Immature natural killer cell (primary cell): ENCODE measurements at places on chromosomes 3 and 15. TPM values are rescaled to one million over a fixed set of nuclear protein-coding genes. Genes with fewer than 3 reads are reported as not detected.

The ERICH6 gene
- polyA plus RNA-seq, result not detected

The IGF1R gene
- 4.7 TPM for polyA plus RNA-seq

DNA sequence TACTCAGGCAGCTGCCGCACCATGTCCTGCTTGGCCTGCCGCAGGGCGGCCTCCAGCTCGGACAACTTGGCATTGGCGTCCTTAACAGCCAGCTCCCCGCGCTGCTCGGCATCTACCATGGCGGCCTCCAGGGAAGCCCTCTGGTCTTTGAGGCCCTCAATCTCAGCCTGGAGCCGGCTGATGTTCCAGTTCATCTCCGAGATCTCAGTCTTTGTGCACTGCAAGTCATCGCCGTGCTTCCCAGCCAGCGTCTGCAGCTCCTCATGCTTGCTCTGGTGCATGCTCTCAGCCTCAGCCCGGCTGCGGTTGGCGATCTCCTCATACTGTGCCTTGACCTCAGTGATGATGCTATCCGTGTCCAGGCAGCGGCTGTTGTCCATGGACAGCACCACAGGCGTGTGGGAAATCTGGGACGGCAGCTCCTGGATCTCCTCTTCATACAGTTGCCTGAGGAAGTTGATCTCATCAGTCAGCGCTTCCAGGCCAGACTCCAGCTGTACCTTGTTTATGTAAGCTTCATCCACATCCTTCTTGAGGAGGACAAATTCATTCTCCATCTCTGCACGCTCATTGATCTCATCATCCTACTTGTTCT, 15.5 kb upstream of the PSTPIP1 start:
- no peak for DNase-seq

GRCh38 chr3:43024181-43024885, 45.2 kb downstream of the GASK1A start:
- DNase-seq, result peak; percentile 77

The SI gene
- polyA plus RNA-seq, result not detected

DNA sequence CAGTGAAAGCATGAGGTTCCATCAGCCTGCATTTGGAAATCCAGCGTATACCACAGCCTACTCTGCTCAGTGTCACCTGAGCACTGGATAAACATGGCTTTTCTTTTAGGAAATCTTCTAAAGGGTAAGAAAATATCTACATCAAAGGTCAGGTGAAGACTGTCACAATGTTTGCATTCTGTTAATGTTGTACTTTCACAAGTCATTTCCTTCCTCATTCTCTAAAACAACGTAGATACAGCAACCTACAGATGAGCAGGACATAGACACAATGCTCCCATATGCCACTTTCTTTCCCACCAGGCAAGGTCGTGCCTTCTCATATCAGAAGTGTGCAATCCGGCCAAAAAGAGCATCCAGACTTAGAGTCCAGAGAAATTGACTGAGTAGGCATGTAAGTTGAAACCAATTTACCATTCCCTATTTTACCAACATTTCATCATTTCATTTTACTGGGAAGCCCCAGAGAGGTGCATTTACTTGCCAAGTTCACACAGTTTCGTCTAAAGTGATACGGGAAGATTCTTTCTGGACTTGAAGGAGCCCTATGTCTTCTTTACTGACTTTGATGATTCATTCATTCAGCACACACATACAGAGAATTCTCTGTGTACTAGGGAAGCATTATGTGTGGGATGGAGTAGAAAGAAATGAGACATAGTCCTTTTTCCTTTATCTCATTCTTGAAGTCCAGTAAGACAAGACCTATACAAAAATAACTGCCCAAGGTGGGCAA, 30.6 kb upstream of the LPP start:
- DNase-seq, result no peak

DNA sequence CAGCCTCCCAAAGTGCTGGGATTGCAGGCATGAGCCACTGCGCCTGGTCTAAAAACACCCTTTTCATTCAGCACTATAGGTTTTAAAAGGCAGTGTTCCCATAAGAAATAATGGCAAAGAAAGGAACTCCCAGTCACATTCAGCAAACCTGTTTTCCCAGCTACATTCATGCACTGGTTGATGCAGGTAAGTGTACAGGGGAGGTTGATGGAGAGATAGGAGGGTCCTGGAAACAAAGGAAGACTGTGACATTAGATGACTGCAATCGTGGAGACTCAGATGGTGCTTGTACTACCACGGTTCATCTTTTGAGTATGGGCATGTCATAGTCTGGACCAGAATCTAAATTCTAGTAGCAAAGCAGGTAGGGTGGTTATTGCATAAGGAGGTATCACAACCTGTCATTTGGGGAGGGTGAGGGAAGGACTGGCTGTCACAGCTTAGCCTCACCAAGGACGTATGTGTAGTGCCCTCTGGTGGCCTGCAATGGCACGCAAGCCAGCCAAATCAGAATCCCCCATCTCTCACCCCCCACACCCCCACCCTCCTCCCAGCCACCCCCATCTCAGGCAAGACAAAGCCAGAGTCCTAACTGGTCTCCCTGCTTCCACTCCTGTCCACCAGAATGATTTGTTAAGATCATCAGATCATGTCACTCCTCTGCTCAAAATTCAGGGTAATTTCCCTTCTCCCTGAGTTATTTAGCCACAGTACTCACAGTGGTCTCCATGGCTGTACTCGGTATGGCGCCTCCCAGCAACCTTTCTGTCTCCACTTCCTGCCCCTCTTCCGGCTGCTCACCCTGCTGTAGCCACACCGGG, 28.8 kb upstream of the UBL7 start:
- DNase-seq, result peak; percentile 65

The ZNF860 gene
- polyA plus RNA-seq, result not detected

The PEAK1 gene
- polyA plus RNA-seq, result 2.5 TPM

DNA sequence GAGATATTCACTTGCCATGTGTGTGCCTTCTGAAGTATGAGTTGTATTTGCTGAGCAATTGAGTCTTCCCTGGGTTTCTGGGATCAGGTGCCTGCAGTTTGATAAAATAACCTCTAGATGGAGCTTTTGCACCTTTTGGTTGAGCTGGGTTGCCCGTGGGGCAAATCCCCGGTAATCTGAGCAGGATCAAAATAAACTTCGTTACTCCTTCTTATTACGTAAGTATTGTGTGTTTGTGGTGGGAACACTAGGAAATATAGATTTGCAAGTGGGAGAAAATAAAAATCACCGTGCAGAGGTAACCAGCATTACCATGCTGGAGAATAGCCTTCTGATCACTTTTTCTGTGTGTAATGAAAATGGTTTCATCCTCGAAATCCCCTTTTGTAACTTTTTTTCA, 277.4 kb upstream of the NR2E3 start:
- no peak for DNase-seq

DNA sequence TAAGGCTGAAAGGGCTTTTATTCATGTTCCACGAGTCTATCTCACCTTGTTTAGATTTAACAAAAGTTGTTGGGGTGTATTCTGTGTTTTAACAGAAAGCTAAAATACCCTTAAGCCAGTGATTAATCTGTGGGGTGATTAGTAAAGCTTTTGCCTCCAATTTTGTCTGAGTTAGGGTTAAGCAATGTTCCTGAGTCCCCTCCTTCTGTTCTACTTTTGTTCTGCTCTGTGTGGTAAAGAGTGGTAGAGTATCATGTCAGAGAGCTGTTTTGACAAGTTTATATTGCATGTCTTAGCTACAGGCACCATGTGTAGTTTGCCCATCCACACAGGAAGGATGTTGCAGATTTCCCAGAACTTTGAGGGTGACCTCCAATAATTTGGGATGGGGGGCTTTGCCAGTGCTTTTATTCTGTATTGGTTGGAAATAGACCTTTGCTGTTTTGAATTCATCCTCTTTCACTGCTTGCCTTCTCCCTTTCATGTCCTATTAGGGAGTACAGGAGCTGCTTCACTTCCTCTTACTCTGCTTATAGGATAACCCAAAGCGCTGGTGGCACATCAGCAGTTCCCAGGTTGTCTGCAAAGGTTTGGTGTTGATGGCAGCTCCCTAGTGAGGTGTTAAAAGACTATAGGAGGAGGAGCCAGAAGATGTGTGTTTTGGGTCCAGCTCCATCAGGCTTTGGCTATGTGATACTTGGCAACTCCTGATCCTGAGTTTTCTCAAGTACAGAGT, 7.4 kb downstream of the PDE8A start:
- DNase-seq, result no peak

The SLC28A2 gene
- not detected for polyA plus RNA-seq

The HES1 gene
- not detected for polyA plus RNA-seq

The LRRC49 gene
- 0.68 TPM for polyA plus RNA-seq

DNA sequence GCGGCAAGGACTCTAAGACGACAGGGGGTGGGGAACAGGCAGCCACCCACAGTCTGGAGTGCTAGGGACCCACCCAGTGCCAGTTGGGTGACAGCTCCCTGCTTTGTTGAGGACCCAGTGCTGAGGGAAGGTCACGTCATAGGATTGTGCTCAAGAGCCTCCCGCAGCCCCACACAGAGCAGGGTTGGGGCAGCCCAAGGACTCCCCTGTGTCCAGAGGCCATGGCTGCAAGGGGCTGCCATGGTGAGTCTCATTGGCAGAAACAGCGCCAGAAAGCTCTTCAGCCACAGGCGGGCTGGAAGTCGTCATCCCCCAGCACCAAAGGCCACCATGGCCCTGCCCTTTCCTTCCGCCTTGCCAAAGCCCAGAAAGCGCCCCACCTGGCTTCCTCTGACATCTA, 37.0 kb upstream of the PLXNA1 start:
- no peak for DNase-seq

DNA sequence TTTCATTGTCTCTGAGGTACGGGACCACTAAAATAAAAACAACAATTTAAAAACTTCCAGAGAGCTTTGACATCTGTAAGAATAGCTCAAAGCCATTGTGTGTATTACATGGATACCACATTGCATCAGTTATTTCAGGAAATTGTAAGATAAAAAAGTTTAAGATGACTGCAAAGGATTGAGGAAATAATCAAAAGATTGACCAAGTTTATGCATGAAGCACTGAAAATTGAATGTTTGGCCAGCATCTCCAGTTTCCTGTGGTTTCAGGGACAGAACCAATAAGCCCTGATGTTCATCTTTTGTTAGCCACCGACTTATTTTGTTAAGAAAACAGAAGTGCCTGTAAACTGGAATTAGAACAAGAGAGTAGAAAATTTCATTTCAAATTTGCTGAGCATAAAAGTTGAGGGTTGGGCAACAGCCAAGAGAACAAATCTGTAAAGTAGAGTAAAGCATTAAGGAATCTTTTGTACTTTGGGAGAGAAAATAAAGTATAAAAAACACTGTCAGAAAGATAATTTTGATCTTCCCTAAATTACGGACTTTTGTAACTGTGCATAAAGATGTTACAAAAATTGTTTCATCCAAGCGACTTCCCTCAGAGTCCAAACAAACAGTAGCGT, 211.5 kb upstream of the P2RY1 start:
- DNase-seq, result no peak

The SLC27A2 gene
- polyA plus RNA-seq, result 1.5 TPM

DNA sequence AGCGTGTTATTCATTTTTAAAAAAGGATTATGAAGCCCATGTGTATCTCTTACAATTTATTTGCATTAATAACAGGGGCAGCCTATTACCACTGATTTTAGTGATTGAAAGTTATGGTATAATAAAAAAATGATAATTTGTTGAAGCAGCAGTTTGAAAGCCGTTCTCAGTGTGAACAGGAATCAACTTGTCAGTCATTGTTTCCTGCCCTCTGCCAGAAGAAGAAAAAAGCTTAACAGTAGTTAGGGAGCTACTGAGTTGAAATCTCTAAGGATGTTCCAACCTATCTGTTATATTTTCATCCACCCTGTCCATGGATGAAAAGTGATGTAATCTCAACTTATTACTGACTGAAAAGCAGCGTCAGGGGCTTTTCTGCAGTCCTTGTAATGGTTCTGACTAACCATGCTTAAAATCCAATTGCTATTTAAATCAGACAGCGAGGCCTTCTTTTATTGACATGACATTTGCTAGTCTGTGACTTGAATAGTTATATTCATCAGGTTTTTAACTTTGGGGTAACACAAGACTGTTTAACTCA, 486.7 kb downstream of the ROBO2 start:
- DNase-seq, result no peak

- DNase-seq, result no peak
Observed at GRCh38 chr3:69330891-69331400, 54.9 kb downstream of the FRMD4B start.

The PHC3 gene
- polyA plus RNA-seq, result 19.0 TPM

The SYNM gene
- polyA plus RNA-seq, result not detected

DNA sequence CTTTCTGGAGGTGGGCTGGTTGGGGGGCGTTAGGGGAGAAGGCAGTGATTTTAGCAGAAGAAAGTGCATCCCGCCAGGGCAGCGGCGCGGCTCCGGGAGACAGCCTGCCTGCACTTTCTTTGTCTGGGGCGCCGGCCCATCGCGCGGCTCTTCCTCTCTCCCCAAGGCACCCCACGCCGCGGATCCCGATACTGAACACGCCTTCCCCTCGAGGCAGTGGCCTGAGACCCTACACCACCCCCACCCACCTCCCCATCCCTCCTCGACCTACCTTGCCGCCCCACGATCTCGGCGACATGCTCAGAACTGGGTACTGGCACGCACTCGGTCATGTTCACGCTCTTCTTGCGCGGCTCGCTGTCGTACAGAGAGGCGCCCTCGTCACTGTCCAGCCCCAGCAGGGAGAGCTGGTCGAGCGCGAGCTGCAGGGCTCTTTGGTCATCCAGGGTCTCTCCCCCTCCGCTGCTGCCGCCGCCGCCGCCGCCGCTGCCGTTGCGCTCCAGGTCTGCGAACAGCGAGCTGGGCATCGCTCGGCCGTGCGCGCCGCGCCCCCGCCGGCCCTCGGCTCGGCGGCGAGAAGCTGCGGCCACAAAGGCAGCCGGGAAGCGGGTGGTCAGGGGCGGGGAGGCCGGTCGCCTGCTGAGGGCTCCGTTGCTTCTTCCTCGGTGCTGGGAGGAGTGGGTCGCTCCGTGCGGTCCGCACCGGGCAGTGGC, 483 bp downstream of the MEX3B start:
- peak; percentile 24 for DNase-seq

The NR2F2 gene
- polyA plus RNA-seq, result not detected

- no peak for DNase-seq
Observed at GRCh38 chr3:193921465-193921864, 214.5 kb upstream of the HES1 start.

DNA sequence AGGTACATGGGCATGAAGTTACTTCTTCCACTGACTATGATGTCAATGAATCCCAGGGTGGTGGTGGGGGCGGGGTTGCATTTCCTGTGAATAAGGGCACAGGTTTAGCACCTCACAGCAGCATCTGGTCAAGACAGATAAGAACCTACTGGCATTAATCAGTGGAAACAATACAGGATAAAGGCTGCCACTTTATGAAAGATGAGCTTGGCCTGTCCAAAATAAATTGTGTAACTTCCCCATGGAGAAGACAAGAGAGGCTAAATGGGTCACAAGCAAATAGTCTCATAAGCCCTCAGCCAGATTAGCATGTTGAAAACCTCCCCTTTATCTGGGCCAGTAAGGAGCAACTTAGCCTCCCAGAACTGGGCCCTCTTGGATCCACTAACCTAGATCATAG, 27.4 kb upstream of the PLSCR2 start:
- no peak for DNase-seq

DNA sequence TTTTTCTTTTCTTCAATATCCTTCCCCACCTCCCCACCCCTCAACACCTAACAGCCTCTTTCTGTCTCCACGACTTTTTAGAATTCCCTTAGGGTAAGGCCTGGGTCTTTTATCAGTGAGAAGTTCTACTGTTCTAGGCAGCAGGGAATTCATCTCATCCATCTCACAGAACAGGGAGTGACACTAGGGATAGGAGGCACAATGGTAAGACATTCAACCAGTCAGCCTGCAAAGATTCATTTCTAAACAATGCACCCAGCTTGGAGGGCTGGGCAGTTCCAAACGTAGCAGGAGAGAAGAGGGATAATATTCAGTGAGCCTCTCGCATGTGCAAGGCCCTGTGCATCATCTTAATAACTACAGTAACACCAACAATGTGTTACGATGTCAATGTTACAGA, 43.6 kb downstream of the LRIG1 start:
- no peak for DNase-seq

GRCh38 chr15:95875121-95875643, 455.3 kb upstream of the NR2F2 start:
- peak; percentile 54 for DNase-seq

The C3orf85 gene
- polyA plus RNA-seq, result not detected
